Activated T-cell treated with anti-CD3 and anti-CD28 coated beads for 1 hour (primary cell): ENCODE measurements at places on chromosomes 3 and 15.

GRCh38 chr3:69690-70089 is 126.9 kb upstream of the CHL1 start:
- DNase-seq = no peak

DNA sequence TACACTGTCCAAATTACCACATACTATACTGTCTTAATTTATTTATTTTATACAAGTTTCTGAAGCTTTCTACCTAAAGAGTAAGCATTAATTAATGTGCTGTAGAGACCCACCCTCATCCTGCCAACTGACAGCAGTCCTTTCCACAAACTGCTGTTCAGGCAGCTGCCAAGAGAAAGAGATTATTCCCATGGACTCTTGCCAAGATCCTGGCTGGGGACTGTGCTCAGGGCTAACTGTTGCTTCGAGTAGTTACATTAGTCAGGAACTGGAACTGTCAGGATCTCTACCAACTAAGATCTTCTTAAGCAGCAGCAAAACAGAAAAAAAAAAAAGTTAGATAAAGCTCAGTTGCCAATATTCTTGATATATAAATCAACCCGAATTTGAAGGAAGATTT is 398.8 kb downstream of the MECOM start:
- no peak for DNase-seq

GRCh38 chr3:63355809-63356208 is 77.7 kb downstream of the SYNPR start:
- no peak for DNase-seq

- no peak for DNase-seq
Observed at GRCh38 chr15:84946772-84947489, 34.7 kb upstream of the PDE8A start.

DNA sequence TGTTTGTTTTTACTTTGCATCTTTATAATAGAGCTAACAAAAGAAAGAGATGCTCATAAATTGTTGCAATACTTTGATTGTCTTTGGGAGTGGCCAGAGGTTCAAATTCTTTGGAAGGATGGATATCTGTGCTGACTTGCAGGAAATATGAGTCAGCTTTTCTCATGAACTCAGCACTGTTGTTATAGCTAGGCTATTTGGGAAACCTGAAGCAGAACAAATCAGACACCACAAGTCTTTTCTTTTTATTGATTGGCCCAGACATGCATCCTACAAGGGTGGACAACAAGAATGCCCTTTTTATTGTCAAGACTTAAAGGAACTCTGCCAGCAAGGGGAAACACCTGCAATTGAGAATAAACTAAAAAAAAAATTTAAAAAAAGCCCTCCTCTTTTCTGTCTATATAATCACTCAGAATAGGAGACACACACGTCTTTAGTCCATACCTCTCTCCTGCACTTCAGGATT is 4.6 kb upstream of the DENND4A start:
- DNase-seq = no peak

DNA sequence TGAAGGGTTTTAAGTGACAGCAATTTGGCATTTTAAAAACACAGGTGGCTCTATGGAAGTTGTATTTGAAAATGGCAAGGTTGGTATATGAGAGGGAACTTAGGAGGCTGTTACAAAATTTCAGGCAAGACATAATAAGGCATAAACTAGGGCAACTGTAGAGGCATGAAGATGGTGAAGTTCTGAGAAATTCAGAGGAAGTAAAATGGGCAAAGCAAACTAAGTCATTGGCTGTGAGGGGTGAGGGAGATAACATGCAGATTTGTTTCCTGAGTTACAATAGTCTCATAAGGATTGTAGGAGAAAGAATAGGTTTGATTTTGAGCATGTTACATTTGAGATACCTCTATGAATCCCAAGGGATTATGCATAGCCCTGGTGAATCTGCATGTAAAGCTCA is 302.9 kb upstream of the ARHGEF26 start:
- no peak for DNase-seq

DNA sequence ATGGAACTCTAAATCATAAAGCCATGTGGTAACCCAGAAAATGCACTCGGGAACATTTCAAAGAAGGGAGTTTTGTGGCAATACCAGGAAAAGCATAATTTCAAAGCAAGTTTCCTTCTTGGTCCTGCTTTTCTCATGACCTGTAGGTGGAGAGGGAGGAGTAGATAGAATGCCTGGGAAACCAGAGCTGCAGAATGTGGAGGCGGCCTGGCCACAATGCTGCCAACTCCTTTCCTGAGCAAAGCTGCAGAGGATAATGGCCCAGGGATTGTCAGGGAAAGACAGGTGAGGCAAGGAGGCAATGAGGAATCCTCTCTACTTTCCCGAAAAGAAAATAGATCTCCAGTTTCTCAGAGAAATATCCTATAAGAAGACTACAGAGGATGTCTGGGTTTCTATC is 330.3 kb downstream of the FGF12 start:
- no peak for DNase-seq

DNA sequence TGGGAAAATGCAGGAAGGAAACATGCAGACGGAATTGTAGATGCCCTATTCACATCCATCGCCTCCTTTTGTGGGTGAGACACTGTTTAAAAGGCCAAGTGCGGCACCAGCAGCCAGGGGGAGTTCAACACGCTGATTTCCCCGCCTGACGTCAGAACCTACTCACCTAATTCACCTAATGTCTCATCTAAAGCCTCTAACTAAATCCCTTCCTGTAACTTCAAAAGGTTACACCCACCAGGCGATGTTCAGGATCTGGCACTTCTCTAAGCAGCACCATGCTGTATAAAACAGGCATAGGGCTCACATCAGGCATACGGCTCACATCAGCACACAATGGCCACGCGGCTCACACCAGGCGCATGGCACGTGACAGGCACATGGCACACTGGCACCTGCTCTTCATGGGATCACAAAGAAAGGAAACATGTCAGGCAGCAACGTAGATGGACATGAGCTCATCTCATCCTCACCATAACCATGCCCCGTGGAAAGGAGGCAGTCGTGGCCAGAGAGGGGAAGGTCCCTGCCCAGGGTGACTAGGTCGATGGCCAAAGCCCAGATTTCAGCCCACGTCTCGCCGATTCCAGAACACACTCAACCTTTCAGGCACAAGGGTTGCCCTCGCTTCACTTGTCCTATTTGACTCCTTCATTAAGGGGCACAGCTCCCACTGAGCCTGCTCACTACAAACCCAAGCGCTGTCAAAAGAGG is 21.7 kb downstream of the XXYLT1 start:
- no peak for DNase-seq

DNA sequence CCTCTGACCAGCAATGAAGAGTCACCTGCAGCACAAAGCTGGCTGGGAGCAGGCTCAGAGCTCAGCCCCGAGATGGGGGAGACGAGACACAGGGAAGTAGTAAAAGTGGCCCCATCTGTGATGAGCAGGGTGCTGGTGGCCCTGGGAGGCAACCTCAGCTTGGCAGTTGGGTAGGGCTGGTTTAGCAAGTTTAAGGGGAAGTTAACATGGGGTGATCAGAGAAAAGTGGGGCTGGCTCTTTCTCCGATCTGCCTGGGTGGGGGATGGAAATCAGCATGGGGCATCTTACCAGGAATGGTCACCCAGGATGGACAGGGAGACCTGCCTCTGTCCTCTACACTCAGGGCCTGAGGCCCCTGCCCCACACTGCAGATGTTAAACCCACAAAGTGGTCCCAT is 29.9 kb upstream of the SFMBT1 start:
- no peak for DNase-seq

DNA sequence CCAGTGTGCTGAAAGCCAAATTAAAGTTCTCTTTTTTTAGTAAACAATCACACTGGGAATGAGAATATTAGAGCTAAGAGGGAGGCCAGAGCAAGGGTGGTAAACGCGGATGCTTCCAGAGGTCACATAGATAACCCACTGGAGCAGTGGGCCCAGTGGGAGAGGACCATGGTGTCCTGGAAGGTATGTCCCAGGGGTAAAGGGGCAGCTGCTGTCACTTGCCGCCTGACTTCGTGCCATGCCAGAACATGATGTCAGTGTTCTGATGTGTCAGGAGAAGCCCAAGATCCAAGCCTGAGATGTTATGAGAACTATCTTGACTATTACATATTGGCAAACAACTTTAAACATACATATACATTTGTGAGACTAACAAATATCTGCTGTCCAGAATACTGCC is 211.9 kb upstream of the IL12A start:
- no peak for DNase-seq

- DNase-seq = no peak
Observed at GRCh38 chr15:56042498-56042897, 49.1 kb upstream of the NEDD4 start.

- DNase-seq = no peak
Observed at GRCh38 chr3:7574435-7574834, 713.5 kb downstream of the GRM7 start.

GRCh38 chr15:25892126-25892525 is 29.0 kb upstream of the ATP10A start:
- DNase-seq = no peak

DNA sequence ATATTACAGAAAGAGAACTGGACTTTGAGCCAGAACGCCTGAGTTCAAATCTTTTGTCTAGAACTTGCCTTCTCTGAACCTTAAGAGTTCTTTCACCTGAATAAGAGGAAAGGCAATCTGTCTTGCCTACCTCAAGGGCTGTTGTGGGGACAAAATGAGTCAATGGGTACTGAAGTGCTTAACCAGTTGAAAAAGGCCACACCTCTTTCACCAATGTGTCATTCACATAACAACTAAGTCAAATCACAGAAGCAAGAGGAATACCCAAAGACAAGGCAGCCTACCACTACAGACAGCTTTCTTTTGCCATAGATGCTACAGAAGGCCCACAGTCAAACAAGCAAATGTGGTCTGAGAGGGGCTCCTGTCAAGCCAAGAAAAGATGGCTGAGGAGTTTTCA is 39.7 kb downstream of the NBEAL2 start:
- no peak for DNase-seq

DNA sequence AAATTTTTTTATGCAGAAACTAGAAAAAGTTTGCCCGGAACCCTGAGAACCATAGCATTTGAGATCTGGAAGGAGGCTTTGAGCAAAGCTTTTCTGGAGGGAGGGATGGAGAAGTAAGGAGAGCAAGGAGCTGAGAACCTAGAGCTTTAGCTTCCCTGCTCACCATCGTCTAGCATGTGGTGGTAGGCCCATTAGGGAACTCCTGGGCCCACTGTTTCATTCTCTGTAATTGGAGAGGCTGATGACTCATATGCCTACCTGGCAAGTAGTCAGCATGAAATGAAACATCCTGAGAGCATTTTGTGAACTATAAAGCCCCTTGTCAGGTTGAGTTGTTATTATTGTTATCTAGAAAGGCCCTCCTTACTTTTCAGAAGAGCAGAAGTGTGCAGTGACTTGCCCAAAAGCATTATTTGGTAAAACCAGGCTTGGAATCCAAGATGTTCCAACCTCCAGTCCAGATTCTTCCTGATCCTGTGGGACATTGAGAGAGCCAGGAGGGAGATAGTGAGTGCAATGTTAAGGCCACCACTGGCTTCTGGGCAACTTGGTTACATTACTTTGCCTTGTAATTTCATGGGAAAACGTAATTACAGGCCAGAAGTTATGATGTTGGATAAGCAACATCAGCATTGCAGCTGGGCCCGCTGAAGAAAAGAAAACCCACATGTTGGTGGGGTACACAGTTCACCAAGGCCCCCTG is 104.5 kb upstream of the BFSP2 start:
- no peak for DNase-seq

- no peak for DNase-seq
Observed at GRCh38 chr3:188673646-188674186, 498.1 kb upstream of the TPRG1 start.

GRCh38 chr3:28915741-28916500 is 364.9 kb upstream of the RBMS3 start:
- DNase-seq = no peak

DNA sequence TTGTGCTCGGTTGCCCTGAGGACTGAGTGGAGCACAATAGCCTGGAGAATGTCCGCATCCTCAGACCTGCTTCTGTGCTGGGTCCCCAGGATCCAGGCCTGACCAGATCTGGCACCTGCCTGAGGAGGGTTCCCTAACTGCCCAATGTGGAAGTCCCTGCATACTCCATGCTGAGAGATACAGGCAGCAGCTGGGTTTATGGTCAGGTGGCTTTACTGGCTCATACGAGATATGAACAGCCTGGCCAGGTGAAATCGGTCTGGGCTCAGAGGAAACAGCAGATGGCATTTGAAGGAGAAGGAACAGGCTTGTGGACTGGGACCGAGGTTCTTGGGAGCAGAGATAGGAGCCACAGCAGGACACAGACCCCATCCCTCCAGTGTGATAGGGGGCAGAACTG is 18.2 kb upstream of the KIF23 start:
- DNase-seq = no peak

DNA sequence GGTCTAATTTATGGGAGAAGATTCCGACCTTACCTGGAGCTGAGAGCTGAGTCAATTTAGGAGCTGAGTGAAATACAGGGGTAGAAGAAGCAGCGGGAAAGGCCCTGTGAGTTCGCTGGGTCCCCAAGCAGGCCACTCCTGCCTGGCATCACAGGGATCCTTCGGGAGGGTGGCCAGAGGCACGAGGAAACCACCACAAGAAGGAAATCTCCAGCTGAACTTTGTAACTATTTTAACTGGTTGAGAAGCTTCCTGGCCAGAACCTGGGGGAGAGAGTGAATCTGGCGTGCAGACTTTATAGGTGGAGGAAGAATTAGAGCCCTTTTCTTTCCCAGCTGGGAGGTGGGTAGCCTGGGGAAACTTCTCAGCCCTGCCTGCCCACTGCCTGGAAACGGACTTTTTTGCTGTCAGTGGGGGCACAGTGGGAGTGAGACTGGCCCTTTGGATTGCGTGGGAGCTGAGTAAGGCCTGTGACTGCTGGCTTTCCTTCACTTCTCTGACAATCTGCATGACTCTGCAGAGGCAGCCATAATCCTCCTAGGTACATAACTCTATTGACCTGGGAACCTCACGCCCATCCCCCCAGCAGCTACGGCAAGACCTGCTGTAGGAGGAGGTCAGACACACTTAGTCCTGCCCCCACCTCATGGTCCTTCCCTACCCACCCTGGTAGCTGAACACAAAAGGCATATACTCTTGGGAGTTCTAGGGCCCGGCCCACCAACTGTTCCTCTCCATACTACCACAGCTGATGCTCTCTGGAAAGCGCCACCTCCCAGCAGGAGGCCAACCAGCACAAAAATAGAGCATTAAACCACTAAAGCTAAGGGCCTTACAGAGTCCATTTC is 340.7 kb downstream of the CNTN3 start:
- no peak for DNase-seq

DNA sequence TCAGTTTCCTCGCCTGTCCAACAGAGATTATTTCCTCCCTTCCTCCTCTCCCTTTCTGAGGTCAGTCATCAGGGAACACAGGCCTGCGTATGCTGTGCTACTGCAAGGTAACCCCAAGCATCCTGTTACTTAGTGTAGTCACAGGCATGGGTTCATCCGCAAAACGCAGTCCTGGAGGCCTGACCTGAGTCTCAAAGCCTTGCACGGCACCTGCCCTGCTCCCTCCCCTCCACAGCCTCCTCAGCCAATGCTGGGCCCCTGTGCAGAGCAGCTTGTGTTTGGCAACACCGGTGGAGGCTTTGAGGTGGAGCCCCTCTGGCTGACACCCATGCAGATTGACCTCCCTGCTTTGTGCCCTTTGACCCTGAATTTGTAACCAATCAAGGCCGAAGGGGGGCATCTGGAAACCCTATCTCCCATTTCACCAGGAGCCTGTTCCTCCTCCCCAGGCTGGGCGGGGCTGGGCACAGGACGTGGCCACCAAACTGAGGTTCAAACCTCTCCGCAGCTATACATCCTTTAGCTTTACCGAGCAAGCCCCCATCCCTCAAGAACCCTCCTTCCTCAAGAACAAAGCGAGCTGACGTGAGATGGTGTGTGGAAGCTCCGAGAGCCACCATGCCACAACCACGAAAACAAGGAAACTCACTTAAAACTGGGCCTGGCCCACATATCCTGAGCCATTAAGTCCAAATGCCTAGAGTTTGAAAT is 21.5 kb downstream of the TKT start:
- no peak for DNase-seq

- DNase-seq = no peak
Observed at GRCh38 chr3:156433138-156433537, 121.8 kb downstream of the SSR3 start.
